Caki2 (cell line): ENCODE measurements at places on chromosomes 12 and 14. TPM values are rescaled to one million over a fixed set of nuclear protein-coding genes. Genes with fewer than 3 reads are reported as not detected.

DNA sequence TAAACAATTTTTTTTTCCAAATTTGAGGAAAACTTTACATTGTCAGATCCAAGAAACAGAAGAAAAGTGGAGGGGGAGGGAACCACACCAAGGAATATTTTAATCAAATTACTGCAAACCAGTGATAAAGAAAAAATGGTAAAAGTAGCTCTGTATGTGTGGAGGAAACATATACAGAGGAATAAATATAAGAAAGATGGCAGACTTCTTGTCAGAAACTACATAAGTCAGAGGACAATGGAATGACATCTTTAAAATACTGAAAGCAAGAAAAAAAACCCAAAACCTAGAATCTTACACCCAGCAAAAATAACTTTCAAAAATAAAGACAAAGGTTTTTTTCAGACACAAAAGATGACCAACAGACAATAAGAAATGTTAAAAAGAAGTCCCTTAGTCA, 10.2 kb upstream of the LLPH start:
- peak; percentile 37 for DNase-seq

DNA sequence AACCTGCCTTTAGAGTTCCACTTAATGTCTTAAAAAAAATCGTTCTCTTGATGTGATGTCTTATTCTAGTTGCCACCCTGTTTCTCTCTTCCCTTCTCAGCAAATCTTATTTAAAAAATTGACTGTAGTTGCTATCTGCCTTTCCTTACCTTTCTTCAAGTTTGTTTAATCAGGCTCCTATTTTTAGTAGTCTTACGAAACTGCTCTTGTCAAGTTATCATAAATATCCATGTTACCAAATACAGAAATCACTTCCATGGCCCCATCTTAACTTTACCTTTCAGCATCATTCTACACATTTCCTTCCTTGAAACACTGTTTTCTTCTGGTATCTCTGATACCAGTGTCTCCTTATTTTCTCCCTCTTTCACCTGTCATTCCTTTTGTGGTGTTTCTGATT, 227.3 kb downstream of the ERC1 start:
- no peak for DNase-seq

DNA sequence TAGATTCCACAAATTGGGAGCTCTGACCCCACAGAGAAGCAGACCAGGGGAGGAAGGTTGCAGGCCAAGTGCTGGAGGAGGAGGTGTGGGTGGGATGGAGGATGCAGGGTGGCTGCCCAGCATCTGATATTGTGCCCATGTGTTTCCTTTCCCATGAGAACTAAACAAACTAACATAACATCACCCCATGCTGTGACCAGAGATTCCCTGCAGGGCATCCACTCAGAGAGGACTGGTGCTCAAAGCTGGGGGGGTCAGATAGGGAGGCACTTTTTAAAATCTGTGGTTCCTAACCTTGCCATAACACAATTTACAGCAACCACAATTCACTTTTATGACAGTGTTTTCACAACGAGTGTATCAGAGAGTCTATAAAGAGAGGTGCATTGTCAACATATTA, 1277.6 kb downstream of the AACS start:
- no peak for DNase-seq

DNA sequence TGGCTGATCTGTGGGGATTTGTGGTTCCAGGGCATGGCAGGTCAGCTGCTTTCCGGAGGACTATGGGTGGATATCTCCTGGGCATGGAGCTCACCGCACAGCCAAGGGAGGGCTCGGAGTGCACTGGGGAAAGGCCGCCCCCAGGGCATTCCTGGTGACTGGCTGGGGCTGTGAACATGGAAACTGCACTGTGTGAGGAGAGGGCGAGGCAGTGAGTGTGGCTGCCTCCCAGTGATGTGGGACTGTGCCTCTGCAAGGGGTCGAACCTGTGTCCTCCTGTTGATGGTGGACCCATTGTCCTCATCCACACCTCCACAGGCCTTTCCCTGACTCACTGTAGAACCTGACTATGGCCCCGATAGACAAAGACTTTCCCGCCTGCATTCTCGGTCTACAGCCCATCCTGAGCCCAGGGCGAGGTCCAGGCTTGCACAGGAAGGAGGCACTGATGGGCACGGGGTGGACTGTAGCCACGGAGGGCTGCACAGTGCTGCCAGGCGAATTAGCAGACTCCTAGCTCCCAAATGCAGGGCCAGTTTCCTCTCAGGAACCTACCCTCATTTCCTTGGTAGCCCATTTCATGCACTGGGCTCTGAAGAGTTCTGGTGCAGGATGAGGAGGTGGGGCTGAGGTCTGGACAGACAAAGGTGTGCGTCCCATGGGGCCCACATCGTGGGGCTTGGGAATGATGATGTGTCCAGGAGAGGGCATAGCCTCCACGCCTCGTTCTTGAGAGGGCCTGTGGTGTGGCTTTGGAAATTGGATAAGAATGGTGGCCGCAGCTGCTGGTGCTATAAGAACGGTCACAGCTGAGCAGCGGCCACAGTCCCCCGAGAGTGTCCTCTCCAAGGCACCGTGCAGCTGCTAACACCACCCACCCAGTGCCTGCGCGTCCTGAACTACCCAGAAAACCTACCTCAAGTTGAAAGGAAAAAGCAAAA, 415.1 kb downstream of the TMEM121 start:
- DNase-seq, result no peak

TAS2R50 gene
- not detected in 2 replicates for total RNA-seq
